ENCODE measurements at places on chromosomes 6 and 20.

GRCh38 chr6:5378331-5378730, 117.0 kb downstream of the FARS2 start:
- no peak for DNase-seq

- DNase-seq, result no peak
Observed at GRCh38 chr6:109322825-109323224, 59.4 kb downstream of the CD164 start.

- no peak for DNase-seq
Observed at GRCh38 chr20:7057611-7058010, 290.1 kb downstream of the BMP2 start.

- no peak for DNase-seq
Observed at GRCh38 chr6:56255349-56255748, 8.0 kb upstream of the COL21A1 start.

GRCh38 chr20:23937303-23938117, 51.1 kb downstream of the GGTLC1 start:
- peak; percentile 58 for DNase-seq

DNA sequence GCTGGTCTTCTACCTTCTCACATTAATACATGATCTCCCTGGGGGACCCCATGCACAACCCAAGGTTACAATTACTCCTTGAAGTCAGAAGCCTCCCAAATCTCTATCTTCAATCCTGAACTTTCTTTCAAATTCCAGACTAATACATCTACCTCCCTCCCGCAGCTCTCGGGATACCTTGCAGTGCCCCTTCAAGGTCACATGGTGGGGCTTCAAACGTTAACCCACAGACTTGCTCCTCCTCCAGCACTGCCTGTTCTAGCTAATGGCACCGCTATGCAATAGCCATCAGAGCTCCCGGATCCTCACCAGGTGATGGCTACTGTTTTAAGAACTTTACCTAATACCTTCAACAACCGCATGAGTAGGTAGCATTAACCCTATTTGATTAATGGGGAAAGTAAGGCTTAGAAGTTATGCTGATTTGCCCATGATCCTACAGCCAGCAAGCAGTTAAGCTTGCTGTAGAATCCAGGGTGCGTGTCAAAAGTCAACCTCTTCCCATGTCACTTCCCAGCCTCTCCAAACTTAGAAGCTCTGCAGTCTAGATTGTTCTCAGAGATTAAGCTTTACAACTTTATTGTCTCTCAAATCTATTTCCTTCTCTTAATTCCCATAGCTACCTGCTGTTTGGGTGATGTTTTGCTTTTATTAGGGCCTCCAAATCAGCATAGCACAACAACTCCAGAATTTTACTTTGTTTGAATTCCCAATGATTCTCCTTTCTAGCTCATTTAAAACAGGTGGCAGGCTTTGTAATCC, 44.7 kb downstream of the PLAGL1 start:
- no peak for DNase-seq

GRCh38 chr6:81704700-81705099, 47.8 kb downstream of the TENT5A start:
- DNase-seq, result no peak

DNA sequence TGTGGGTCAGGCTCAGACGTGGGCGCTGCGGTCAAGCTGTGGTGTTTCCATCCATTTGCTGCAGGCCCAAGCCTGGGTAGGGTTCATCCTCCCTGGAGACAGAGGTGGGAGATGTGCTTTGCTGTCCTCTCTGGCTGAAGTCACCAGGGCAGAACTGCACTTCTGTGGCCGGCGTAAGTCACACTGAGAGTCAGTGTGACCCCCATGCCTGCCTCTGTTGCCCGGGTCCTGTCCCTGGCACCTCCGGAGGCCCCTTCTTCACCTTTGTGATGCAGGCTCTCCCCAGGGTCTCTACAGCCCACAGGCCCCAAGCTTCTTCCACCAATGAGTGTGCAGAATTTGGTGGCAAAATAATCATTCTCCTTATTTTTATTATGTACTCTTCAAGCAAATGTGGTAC, 53.8 kb upstream of the DACT2 start:
- no peak for DNase-seq

GRCh38 chr6:49252901-49253300, 210.2 kb downstream of the MMUT start:
- no peak for DNase-seq

- DNase-seq, result no peak
Observed at GRCh38 chr6:151241853-151242252, 2.1 kb downstream of the AKAP12 start.

- DNase-seq, result peak; percentile 51
Observed at GRCh38 chr6:16712931-16713484, 48.3 kb downstream of the ATXN1 start.

DNA sequence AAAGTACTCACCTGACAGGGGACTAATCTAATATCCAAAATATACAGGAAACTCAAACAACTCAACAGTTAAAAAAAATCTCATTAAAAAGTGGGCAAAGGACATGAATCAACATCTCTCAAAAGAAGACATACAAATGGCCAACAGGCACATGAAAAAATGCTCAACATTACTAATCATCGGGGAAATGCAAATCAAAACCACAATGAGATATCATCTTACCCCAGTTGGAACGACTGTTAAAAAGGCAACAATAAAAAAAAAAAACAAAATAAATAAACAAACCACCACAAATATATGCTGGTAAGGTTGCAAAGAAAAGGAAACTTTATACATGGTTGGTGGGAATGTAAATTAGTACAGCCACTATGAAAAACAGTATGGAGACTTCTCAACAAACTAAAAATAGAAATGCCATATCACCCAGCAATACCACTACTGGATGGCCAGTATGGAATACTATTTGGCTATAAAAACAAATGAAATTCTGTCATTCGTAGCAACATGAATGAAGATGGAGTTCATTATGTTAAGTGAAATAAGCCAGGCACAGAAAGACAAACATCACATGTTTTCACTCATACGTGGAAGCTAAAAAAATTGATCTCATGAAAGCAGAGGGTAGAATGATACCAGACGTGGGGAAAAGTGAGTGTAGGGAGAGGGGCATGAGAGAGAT, 6.6 kb downstream of the SIRPB2 start:
- no peak for DNase-seq

- no peak for DNase-seq
Observed at GRCh38 chr6:41984623-41985022, 43.0 kb upstream of the CCND3 start.

- peak; percentile 90 for DNase-seq
Observed at GRCh38 chr6:27479319-27480182, 6.6 kb upstream of the ZNF184 start.

DNA sequence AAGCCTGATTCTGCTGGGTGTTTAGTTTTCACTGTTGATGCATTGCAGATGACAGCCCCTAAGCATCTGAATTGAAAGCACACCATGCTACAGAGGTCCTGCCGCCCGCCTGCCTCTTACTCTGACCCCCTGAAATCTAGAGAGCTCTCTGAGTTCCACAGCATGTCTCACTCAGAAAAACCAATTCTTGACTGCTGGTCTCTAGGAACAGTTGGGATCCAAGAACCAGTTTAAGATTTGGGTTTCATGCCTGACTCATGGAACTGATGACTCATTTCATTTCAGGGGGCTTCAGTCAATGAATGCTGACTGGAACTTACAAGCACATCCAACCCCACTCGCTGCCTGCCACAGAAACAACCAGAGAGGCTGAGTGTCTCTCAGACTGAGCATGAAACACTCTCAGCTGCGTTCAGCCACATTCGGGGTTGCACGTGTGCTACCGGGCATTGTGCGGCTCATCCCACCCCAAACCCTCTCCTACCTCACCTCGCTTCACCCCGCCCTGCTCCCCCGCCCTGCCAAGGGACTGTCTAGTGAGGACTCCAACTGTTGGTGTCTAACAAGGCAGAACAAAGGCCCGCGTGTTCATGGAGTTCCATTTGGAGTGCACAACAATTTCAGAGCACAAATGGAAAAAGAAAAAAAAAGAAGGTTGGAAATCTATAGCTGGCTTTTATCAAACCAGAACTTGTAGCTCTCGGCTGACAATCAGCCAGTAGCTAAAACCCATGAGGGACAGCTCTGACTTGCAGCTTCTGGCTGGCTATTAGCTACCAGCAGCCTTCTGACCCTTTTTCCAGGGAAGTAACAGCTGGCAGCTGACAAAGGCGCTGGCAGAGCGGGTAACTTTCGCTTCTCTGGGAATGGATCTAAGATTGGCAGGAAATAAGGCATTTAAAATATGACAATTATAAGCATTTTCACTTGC, 20.0 kb upstream of the TRAF3IP2 start:
- no peak for DNase-seq

GRCh38 chr6:42702200-42702599, 20.2 kb downstream of the PRPH2 start:
- DNase-seq, result no peak

- DNase-seq, result no peak
Observed at GRCh38 chr6:45898941-45899682, 116.5 kb downstream of the CLIC5 start.

GRCh38 chr6:7463785-7464184, 74.2 kb downstream of the RIOK1 start:
- DNase-seq, result no peak

DNA sequence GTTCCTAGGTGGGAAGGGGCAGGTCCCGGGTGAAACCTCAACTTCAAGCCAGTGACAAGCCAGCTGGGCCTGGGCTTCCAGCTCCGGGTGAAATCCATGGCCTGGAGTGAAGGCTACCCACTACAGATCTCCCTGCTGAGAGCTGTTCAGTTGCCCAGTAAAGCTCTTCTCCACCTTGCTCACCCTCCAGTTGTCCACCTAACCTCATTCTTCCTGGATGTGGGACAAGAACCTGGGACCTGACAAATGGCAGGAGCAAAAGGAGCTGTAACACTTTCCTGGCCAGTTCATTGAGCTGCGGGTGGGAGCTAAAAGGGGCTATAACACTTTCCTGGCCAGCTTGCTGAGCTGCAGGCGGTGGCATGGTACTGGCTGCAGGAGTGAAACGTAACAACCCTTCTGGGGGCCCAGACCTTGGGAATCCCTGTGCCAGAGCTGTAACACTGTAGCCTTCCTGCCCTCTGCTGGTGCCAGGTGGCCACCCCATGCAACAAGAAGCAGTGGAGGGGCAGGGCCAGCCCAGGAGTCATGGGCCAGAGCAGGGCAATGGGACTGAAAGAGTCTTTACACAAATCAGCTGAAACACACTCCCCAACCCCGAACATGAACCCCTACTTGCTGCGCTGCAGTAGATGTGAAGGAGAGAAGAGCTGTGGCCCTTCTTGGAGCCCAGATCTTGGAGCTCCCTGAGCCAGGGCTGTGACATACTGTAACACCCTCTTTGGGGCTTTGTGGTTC, 3.6 kb upstream of the HINT3 start:
- peak; percentile 4 for DNase-seq

GRCh38 chr6:49565855-49566254, 15.4 kb downstream of the C6orf141 start:
- DNase-seq, result no peak

GRCh38 chr20:50348096-50348495, 157.5 kb downstream of the CEBPB start:
- DNase-seq, result no peak

GRCh38 chr6:167817729-167818128, 9.0 kb upstream of the AFDN start:
- DNase-seq, result no peak
